ENCODE measurements at places on chromosomes 16 and 17. TPM values are rescaled to one million over a fixed set of nuclear protein-coding genes. Genes with fewer than 3 reads are reported as not detected.

GRCh38 chr16:89026121-89026612, 49.2 kb upstream of the CBFA2T3 start:
- DNase-seq, result peak; percentile 30

DNA sequence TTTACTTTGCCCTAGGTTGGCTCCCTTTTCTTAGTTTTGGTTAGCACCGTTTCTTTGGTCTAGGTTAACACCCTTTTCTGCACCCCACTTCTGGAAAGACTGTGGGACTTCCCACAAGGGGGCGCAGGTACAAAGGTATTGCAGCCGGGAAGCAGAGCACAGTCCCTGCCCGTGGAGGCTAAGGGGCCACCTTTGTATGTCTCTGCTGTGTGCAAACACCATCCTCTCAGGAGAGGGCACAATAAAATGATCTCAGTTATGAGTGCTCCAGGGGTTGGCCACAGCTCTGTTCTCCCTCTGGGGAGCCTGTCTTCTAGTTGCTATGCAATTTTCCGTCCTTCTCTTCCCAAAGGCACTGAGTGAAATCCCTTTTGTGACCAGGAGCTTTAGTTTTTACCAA, 28.4 kb upstream of the TMC5 start:
- DNase-seq, result peak; percentile 53

- DNase-seq, result no peak
Observed at GRCh38 chr16:75495076-75495674, at the start of gene CHST6. TSS of gene CHST6 (minus strand) at chr16:75495441. CDS start at chr16:75479828, 15,613 bp downstream.

The TVP23A gene
- not detected for total RNA-seq

The CDRT15L2 gene
- total RNA-seq, result not detected

DNA sequence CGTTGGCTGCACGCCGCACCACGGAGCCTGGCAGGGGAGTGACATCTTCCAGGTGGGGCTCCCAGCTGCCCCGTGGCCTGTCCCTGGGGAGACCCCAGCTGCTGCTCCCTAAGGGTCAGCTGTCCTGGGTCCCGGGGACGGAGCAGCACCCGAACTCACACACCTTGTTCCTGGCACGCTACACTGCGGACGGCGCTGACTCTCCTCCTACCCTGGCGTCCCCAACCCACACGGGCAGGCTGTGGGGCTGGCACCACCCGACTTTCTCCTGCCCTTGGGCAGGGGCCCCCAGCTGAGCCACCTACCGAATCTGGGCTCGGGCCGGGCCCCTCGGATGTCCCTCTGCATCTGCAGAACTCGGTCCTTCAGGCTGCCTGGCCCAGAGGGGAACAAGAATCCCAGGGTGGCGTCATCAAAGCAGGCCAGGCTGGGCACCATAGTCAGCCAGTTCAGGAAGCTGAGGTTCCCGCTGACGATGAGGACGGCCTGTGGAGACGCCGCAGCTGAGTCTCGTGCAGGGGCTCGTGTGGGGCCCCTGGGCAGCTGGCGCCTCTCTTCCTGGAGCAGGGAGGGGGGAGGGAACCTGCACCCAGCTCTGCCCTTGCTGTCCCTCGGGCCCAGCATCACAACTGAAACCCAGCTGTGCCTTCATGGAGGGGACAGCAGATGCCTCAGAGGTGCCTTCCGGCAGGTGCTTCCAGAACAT, 70.5 kb upstream of the GNG13 start:
- DNase-seq, result no peak

DNA sequence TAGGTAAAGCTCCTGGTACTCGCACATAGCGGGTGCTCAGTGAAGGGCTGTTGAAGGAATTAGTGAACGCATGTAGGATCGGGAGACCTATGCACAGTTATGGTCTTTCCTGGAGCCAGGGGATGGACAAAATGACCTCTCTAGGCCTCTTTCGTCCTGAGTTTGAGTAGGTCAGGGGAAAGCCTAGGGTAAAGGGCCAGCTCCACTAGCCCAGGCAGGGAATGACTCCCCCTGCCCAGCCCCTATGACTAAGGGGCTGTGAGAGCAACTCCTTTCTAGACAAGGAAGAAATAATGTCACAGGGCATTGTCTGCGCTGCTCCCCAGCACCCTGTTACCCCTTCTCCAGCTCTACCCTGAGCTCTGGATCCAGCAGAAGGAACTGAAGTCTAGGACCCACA, 24.6 kb upstream of the FMNL1 start:
- no peak for DNase-seq
